ENCODE measurements at places on chromosomes 5 and 9.

DNA sequence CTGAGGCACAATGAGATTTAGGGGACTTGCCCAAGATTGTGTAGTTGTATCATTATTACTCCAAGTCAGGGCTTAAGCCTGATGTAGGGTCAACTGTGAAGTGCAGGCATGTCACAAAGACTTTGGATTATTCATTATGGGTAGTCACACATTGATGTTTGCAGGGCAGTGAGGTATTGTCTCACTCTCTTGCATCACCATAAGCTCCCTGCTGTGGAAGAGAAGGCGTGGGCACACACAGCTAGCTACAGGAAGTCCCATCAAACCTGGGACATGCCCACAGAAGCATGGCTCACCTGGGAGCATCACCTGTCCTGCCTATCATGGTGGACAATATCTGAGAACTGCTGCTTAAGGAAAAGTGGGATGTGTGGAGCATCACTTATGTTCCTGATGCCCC, 42.1 kb downstream of the TMOD1 start:
- DNase-seq = peak; percentile 15

DNA sequence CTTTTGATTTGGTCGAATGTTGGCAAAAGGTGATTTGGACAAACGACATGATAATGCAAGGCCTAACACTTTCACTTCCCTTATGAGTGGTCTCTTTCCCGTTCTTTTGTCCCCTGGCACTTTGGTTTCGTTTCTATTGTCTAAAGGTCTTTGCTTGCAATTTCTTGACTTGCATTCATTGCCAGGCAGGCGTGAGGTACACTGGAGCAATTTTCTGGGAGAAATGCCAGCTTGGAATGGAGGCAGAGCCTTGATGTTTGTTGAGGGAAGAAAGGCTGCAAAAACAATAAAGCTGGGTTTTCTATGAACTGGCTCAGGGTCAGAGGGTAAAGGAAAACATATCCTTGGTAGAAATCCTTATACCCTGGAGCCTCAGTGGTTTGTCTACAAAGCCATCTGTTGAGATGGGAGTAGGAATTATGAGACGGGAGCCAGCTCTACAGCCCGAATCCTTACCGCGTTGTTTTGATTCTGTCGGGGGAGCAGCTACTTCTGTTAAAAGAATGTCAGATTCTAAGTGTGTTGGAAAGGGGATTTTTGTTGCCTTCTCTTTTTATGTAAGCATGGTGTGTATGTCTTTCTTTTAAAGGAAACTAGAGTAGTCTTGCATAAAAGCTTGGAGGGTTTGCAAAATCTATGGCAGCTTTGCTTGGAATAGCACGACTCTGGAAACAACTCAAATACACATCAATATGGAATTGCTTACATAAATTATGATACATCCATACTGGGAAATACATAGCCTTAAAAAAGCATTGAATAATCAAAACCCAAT, 158.9 kb downstream of the RMI1 start:
- DNase-seq = peak; percentile 48

DNA sequence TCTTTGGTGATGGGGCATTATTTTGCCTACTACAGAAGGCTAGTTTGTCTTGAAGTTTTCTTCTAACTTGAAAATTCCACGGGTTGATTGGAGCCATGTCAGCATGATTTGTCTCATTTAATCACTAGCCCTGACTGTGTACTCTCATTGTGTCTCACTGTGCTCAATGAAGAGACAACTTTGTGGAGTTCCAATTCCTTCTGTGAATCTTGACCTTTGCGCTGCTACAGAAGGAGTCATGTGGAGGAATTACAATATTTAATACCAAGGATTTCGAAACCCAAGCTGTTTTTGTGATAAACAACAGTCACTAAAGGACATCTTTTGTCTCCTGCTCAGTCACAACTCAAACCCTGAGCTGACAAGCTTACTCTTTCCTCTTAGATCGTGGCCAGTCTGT, 98.6 kb upstream of the ACTBL2 start:
- no peak for DNase-seq

DNA sequence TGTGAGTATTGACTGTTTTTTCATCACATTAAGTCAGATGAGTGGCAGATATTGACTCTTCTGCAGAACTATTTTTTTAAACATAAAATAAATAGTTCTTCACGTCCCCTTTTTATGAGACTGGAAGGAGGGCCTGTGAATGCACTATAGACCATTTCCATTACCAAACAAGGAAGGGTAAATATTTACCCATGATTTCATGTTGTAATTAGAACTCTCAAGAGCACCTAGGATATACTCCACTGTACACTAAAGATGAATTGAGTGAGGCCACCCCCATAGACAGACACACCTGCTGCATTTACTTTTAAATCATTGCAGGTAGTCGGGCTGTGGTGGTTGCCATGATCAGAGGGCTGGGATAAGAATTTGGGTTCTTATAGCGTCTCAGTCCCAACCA, 22.6 kb downstream of the SLC36A1 start:
- DNase-seq = no peak

- peak; percentile 32 for DNase-seq
Measured at GRCh38 chr9:115593587-115594091, 475.7 kb upstream of the TNC start.

DNA sequence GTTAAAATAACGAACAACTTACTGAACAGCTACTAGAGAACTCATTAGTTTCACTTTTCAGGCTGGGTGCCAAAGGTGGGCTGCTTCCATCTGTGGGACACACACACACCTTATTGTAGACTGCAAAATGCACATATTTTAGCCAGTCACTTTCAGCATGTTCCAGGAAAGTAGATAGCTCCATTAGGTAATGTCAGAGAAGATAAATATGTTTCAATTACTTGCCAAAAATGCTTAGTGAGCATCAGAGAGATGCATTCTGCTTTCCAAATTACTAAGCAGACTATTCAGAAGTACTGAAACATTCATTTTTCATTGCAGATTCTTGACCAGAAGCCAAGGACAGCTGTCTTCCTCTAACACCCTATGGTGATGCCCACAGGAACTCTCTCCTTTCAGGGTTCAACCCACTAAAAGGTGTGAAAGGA, 56.2 kb upstream of the APC start:
- no peak for DNase-seq

DNA sequence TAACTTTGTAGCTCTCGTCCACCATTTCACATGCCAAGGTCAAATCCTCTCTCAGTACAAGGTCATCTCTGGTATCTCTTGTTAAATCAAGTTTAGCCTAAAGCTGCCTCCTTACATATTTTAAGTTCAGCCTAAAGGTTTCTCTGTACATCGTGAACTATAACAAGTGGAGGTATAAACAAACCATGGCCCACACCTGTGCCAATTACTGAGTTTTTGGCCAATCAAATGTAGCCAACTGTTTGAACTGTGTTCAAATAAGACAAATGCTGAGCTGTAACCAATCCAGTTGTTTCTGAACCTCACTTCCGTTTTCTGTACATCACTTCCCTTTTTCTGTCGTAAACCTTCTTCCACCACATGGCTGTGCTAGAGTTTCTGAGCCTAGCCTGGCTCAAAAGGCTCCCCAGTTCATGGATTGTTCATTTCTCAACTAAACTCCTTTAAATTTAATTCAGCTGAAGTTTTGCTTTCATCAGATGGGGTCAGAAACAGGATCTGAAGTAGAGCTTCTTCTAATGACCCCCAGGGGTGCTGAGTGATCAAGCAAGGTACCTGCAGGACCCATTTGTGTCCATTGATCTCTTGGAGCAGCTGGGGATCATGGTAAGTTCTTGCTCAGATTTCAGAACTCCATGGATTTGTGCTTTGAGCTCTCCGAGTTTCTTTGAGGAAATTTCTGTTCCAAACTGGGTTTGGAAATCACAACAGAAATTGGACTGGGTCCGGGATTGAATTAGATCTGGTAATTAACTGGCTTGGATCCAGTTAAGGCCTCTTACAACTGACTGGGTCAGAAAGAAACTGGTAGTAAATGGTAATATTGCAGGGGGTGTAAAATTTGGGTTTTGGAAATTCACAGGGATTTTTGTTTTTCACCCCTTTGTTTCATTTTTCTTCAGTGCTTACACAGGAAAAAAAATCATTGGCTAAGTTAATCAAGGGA, 11.0 kb upstream of the NANS start:
- DNase-seq = peak; percentile 92

DNA sequence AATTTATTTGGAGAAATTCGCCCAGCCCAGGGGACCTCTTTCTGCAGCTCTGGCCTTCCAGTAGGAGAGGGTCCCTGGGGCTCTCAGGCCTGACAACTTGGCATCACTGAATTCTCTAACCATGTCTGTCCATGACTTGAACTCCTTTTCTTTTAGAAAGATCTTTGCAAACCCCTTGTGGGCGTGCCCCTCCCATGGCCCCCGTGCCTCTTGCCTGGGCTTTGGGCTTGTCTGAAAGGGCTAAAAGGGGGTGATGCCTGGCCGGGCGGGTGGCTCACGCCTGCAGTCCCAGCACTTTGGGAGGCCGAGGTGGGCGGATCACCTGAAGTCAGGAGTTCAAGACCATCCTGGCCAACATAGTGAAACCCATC, 3.2 kb upstream of the SQSTM1 start:
- DNase-seq = no peak

GRCh38 chr5:74839229-74839628, 27.0 kb downstream of the FAM169A start:
- no peak for DNase-seq

DNA sequence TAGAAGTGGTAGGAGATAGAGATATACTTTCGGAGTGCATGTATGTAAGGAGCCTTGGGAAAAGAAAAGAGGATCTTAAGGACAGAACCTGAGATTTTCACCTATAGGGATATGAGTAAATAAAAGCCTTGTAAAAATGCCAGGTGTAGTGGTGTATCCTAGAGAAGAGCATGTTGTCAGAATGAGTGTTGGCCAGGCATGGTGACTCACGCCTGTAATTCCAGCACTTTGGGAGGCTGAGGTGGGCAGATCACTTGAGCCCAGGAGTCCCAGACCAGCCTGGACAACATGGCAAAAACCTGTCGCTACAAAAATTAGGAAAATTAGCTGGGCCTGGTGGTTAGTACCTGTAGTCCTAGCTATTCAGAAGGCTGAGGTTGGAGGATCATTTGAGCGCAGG, 76.0 kb downstream of the IPO11 start:
- DNase-seq = no peak

- no peak for DNase-seq
Measured at GRCh38 chr9:85742597-85742936, 813 bp upstream of the AGTPBP1 start.

- no peak for DNase-seq
Measured at GRCh38 chr9:88767504-88767790, 223.8 kb upstream of the S1PR3 start.

- DNase-seq = no peak
Measured at GRCh38 chr5:143653766-143654282, 158.1 kb upstream of the HMHB1 start.

DNA sequence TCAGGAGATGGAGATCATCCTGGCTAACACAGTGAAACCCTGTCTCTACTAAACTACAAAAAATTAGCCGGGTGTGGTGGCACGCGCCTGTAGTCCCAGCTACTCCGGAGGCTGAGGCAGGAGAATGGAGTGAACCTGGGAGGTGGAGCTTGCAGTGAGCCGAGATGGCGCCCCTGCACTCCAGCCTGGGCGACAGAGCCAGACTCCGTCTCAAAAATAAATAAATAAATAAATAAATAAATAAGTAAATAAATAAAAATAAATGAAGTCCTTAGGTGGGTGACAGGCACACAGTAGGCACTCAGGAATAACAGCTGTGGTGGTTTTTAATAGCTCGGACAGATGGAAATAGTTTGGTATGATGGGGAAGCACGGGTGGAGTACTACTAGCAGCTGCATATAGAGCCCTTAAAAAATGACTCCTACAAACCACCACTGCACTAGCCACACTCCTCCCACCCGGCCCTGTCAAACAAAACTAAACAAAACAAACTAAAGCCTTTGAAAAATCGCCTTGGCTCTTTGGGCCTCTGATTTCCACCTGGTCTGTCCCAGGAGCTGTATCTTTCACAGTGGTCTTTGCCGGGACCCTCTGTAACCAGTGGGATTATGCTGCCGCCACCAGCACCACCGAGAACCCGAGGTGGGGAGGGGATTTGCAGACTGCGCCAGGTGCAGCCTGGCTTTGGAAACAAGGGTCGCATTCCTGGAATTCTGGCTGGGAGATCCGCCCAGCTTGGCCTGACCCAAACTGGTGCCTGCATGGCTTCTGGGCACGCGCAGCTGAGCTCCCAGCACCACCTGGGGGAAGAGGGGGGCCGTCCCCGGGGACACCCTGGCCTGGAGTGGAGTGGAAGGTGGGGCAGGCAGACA, 5.1 kb upstream of the WDR5 start:
- DNase-seq = no peak

DNA sequence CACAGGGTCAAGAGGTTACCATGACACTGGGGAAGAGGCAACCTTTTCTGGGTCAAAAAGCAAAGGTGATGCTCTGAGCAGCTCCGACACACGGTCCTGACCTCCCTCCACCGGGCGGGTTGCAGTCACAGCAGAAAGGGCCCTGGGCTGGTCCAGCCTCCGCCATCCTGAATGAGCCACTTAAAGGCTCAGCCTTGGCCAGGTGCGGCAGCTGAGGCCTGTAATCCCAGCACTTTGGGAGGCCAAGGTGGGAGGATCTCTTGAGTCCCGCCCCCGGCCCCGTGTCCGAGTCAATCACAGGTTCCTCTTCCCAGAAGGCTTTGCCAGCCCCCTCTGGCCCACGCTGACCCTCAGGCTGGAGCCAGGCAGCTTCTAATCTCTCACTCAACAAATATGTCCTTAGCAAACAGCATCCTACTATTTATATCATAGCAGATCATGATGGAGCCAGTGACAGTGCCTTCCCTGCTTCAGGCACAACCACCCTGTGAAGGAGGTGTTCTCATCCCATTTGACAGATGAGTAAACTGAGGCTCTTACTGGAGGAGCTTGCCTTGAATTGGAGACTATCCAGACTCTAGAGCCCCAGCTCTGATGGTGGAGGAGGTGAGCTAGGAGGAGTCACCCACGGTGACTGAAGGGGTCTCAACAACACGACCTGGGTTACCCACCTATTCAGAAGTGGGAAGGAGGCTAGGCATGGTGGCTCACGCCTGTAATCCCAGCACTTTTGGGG, 79.1 kb downstream of the LRSAM1 start:
- no peak for DNase-seq

- no peak for DNase-seq
Measured at GRCh38 chr9:122944960-122945888, 4.4 kb downstream of the RABGAP1 start.
